Vagina (tissue), 2 donors: ENCODE measurements at places on chromosomes 12 and 14. TPM values are rescaled to one million over a fixed set of nuclear protein-coding genes. Genes with fewer than 3 reads are reported as not detected.

Gene POTEM
- total RNA-seq = not detected

Gene LRTM2
- not detected for total RNA-seq

Gene RNU4-1
- total RNA-seq = under 0.01 TPM

Gene BCL2L14
- not detected for total RNA-seq

Gene TMEM117
- 22.1 TPM for total RNA-seq

Gene NID2
- 20.1 TPM for total RNA-seq

Gene PLEK2
- total RNA-seq = 4.4 TPM

Gene TEX52
- not detected for total RNA-seq

Gene RD3L
- not detected for total RNA-seq

Gene KRT75
- not detected for total RNA-seq

Gene SAMD15
- not detected for total RNA-seq

Gene TARBP2
- total RNA-seq = 17.7 TPM

Gene APOF
- not detected for total RNA-seq

- DNase-seq = no peak
Measured at GRCh38 chr12:109487181-109488050, 10.0 kb downstream of the UBE3B start.

GRCh38 chr14:92460916-92461579 lies 52.5 kb upstream of the RIN3 start:
- DNase-seq = peak; percentile 77

GRCh38 chr14:91405241-91405721 lies 12.3 kb downstream of the CCDC88C start:
- no peak for DNase-seq

- DNase-seq = no peak
Measured at GRCh38 chr12:7015555-7016370, 2.5 kb downstream of the LPCAT3 start.

GRCh38 chr14:30297876-30298795 lies 260.8 kb upstream of the G2E3 start:
- no peak for DNase-seq

GRCh38 chr14:99643343-99643742 lies 1.6 kb upstream of the HHIPL1 start:
- no peak for DNase-seq

GRCh38 chr12:131764738-131765137 lies 53.8 kb downstream of the SFSWAP start:
- DNase-seq = no peak

DNA sequence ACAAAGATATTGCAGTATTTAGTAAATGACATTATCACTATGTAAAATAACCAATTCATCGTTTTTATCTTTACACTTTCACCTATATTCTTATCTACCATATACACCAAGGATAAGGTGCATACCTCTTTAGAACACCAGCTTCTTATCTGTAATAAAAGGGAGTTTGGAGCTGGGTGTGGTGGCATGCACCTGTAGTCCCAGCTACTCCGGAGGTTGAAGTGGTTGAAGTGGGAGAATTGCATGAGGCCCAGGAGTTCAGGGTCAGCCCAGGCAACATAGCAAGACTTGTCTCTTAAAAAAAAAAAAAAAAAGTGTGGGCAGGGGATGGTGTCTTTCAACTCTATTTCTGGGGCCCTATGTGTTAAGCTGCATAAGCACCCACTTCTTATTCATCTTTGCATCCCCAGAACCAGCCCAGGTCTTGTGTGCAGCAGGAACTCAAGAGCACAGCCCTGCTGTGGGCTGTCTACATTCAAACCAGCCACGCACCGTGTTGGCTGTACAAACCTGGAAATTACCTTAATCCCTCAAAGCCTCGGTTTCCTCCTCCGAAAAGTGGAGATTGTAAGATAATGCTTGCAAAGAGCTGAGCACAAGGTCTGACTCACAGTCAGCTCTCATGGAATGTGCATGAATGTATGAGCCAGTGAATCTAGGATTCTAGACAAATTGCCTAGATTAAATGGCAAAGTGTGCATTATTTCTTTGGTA lies 256.6 kb upstream of the FOXN3 start:
- DNase-seq = no peak

GRCh38 chr14:95039259-95039992 lies 117.9 kb downstream of the DICER1 start:
- peak; percentile 69 for DNase-seq

- DNase-seq = no peak
Measured at GRCh38 chr12:54961190-54961589, 23.4 kb downstream of the TESPA1 start.

GRCh38 chr14:96145116-96145864 lies 59.3 kb upstream of the BDKRB2 start:
- DNase-seq = no peak

DNA sequence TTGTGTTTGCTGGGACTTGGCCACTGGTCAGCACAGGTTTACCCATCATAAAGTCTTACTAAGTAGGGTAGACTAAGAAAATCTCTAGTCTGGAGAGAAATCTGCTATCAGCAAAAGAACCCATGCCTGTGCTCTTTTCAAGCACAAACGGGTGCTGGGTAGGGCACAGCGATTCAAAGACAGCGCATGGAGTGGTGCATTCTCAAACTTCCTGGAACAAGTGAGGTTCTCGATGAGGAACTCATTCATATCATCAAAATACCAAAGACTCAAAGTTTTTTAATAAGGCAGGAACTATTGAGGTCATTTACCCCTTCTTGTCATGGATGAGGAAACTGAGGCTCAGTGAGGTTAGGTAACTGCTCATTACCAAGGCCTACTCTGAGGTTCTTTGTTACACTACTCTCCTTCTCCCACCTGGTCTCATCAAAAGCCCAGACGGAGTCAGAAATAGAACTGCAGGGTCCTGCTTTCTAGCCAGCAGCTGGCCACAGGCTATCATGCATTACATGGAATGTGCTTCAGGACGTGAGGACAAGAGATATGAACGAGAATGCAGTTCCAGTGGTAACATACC lies 390.3 kb downstream of the ZFP36L1 start:
- DNase-seq = no peak

DNA sequence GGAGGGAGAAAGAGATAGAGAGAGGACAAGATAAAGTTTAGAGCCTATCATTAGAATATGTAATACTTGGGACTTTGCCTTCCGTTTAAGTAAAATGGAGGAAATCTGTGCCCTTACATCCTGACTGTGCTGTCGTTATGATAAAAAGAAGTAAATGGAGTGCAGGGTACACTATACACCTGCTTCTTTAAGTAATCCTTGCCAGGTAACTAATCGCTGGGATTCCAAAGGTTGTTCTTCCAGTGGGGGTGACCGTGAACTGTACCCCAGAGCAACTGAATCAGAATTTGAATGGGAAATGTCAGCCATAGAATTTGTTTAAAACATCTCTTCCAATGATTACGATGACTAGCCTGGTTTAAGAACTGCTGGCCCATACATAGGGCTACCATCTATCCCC lies 126.1 kb upstream of the EEA1 start:
- DNase-seq = no peak

DNA sequence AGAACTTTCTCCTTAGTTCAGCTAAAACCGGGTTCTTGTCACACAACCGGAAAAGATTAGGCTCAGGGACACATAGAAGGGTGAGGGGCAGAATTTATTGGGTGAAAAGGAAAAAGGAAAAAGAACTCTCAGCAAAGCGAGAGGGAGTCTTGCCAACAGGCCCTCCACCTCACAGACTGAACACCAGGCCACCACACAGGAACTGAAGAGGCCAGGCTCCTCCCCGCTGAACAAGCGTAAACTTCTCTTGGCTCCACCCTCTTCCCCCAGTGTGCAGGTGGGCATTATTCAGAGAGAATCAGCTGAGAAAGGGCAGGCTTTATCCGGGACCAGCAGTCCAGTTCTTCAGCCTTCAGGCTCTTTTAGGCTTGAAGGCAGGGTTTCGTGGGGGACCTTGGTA lies 125.6 kb upstream of the FGD4 start:
- no peak for DNase-seq

GRCh38 chr12:30926243-30927221 lies at the start of gene TSPAN11:
TSS of gene TSPAN11 (plus strand) at chr12:30926748. CDS start at chr12:30953992, 27,244 bp downstream.
- DNase-seq = peak; percentile 83

GRCh38 chr14:97930166-97930565 lies 1133.0 kb downstream of the VRK1 start:
- DNase-seq = peak; percentile 25

GRCh38 chr12:7497661-7498060 lies 5.9 kb downstream of the CD163 start:
- DNase-seq = no peak

DNA sequence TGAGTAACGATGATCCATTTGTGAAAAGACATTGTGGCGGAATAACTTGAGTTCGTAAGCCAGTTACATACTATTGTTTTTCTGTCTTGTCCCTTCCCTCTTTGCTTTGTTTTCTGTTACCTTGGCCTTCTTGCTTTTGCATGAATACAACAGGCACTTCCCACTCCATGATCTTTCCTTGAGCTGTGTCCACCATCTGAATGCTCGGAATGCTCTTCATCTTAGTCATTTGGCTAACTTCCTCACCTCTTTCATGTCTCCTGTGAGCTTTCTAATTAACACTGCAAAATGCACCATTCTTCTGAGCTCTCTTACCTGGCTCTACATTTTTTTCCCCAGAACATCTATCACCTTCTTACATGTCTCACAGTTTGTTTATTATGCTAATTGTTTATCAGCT lies 10.0 kb downstream of the KNTC1 start:
- DNase-seq = no peak

DNA sequence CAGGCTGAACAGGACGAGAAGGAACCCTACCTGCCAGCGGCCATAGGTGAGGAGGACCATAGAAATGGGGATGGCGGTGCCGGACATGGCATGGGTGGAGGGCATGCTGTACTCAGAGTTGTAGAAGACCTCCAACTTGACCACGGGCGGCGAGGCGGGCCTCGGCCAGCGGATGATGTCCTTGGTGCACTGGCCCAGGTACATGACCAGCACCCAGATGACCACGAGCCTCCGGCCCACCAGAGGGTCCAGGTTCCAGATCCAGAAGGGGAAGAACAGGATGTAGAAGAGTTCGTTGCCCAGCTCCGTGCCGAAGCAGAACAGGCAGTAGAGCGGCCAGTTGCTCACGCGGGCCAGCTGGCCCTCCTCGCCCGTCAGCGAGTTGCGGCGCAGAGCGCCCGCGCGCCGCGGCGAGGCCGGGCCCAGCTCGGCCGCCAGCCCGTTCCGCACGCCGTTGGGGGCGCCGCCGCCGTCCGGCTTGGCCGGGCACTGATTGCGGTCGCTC lies 582 bp downstream of the SGPP1 start:
- no peak for DNase-seq

DNA sequence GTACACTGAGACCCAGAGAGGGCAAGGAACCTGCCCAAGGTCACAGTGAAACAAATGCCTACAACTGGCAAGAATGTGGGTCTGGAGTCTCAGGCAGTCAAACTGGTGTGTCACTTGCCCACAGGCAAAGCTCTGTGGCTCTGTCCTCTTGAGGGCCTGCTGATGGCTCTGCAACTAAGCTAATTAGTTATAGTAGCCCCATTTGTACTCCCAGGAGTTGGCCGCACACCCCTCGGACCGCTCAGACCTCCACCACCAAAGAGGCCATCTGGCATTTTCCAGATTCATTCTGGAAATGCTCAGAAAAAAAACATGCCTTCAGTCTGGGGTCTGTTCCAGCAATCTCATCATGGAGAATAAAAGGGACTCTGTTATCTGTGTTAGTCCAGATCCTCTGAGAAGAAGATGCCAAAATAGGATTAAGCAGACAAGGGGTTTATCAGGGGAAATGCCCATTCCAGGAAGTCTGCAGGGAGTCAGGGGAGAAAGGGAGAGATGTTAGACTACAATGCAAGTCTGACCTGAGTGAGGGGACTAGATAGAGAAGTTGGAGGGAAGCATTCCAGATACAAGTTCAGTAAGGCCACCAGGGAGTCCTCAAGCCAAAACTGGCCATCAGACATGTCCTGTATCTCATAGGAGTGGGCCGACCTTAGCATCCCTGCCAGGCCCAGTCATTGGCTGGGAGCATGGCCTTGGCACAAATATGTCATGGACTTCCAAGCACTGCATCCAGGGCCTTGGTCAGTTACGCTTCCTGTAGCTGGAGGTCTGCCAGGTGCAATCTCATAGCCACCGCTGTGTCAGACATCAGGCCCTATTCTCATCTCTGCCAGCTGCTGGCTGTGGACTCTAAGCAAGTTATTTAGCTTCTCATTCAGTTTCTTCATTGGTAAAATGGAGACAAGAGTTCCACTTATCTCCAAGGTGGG lies 15.4 kb upstream of the OAS1 start:
- DNase-seq = no peak

DNA sequence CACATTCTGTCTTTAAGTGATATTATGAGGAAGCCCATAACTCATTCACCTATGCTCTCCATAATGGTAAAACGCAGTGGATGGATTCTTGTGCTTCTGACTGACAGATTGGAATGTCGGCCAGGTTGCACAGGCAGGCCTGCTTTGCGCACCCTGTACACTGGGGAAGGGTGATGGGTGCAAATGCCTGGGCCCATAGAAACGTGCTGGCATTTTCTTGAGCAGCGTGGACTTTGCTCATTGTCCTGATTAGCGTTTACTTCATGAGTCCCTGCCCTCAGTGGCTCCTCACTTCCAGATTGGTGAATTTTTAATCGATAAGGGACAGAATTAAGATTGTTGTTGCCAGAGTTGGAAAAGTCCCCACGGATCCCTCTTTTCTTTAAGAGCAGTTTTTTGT lies 80.9 kb upstream of the TRAF3 start:
- no peak for DNase-seq

- DNase-seq = no peak
Measured at GRCh38 chr12:89745286-89745685, 36.6 kb upstream of the ATP2B1 start.

GRCh38 chr12:113136128-113136989 lies 798 bp upstream of the RASAL1 start:
- DNase-seq = no peak

- DNase-seq = no peak
Measured at GRCh38 chr12:69978020-69978419, 153.0 kb downstream of the MYRFL start.

DNA sequence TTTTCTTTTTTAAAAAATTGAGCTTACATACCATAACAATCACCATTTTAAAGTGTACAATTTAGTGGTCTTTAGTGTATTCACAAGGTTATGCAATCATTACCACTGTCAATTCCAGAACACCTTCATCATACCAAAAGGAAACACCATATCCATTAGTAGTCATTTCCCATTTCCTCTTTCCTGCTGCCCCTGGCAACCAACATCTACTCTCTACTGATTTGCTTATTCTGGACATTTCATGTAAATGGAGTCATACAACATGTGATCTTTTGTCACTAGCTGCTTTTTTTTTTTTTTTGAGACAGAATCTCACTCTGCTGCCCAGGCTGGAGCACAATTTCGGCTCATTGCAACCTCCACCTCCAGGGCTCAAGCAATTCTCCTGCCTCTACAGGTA lies 66.8 kb upstream of the CFL2 start:
- no peak for DNase-seq

GRCh38 chr14:94376976-94377865 lies 11.2 kb downstream of the SERPINA1 start:
- no peak for DNase-seq

DNA sequence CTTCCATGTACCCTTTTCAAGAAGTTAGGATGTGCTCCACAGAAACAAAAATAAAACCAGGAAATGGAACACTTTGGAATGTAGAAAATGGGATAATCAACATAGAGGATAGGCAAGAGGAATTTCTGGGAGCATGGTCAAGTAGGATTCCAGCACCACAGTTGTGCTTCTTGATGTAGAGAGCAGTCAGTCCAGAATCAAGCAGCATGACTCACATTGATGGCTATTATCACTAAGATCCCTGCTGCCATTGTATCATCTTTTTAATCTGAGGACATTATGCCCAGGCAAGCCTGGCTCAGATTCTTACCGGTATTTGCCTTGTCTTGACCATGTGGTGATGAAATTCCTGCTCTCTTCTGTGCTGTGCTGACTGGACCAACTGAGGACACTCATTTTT lies 5.7 kb downstream of the ETFRF1 start:
- DNase-seq = no peak
